ENCODE measurements at places on chromosomes 3 and 15.

GRCh38 chr3:140424726-140425125 lies 253.1 kb upstream of the TRIM42 start:
- DNase-seq, result no peak

- peak; percentile 72 for DNase-seq
These were observed 81.6 kb downstream of the HERC1 start for GRCh38 chr15:63752075-63752684.

DNA sequence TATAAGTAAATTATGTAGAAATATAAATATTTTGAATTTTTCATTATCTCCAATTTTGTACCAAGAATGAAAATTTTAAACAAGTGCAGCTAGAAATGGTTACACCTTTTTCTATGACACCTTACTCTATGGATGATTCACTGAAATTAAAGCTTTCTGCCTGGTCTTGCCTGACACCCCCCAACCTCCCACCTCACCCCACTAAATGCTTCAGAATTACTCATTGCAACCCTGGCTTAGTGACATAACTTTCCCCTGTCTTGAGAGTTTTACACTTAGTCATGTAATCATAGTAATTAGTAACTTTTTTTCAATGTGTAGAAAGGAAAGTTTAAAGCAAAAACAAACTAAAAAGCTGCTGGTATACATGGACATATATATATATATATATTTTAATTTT lies 42.0 kb upstream of the MEIS2 start:
- DNase-seq, result no peak

- no peak for DNase-seq
These were observed 129.5 kb downstream of the ST8SIA2 start for GRCh38 chr15:92523176-92523575.

- peak; percentile 32 for DNase-seq
These were observed 136.8 kb downstream of the TPRG1 start for GRCh38 chr3:189308608-189309007.

GRCh38 chr15:52540374-52541012 lies 11.8 kb upstream of the MYO5A start:
- no peak for DNase-seq
